CD4-positive, CD25-positive, alpha-beta regulatory T cell (primary cell): ENCODE measurements at places on chromosomes 5 and 9. TPM values are rescaled to one million over a fixed set of nuclear protein-coding genes. Genes with fewer than 3 reads are reported as not detected.

DNA sequence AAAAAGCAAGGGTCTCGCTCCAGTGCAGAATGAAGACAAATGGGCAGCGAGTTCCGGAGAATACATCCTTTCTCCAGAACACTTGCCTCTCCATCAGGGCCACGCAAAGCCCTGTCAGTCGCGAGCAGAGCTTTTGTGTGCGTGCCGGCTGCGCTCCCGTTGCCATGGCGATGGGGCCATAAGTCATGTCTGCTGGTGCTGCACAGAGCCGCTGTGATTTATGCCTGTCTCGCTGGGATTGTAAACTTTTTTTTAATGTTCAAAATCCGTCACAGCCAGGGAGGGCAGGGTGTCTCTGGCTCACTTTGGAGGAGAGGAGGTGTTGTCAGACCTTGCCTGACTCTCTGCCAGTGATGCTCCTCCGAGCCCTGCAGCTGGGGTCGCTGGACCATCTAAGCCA lies 272.7 kb downstream of the TRIM32 start:
- DNase-seq: no peak

GRCh38 chr9:78121488-78121887 lies 89.9 kb upstream of the GNAQ start:
- peak; percentile 60 for DNase-seq

DNA sequence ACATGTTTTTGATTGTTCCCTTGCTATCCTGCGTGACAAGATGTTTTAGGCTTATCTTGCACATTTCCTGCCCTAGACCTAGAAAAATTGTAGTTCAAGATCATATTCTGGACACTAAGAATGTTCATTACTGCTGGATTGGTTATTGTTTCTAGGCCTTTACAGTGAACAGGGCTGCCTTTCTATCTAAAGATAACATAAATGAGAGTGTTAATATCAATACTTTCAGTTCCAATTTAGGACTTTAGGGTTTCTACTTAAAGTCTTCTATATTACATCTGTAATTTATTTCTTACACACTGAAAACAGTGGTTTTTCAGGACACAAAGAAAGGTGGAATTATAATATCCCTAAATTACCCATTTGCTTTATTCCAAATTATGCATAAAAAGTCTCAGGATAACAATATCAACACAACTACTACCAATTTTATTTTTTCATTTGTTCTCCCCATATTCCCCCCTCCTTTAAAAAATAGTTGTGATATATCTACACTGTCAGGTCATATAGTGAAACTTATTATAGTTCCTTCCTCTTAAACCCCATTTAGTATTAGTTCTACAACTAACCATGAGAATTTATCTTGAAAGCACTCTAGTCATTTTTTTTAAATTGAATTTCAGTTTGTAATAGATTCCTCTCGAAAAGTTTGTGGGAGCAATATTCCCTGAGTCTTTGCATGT lies 293.9 kb upstream of the RIOK2 start:
- no peak for DNase-seq

GRCh38 chr5:159781626-159782157 lies 134.6 kb upstream of the ADRA1B start:
- DNase-seq: no peak

DNA sequence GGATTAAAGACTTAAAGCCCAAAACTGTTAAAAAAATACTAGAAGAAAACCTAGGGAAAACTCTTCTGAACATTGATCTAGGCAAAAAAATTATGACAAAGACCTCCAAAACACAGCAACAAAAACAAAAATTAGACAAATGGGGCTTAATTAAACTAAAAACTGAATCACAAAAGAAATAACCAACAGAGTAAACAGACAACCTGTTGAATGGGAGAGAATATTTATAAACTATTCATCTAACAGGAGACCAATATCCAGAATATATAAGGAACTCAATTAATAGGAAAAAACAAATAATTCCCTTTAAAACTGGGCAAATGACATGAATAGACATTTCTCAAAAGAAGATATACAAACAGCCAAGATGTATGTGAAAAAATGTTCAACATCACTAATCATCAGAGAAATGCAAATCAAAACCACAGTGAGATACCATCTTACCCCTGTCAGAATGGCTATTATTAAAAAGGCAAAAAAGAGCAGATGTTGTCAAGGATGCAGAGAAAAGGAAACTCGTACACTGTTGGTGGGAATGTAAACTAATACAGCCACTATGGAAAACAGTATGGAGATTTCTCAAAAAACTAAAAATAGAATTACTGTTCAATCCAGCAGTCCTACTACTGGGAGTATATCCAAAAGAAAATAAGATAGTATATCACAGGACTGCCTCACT lies 50.2 kb upstream of the TLX3 start:
- no peak for DNase-seq

GRCh38 chr5:44497606-44498005 lies 108.4 kb upstream of the FGF10 start:
- no peak for DNase-seq

DNA sequence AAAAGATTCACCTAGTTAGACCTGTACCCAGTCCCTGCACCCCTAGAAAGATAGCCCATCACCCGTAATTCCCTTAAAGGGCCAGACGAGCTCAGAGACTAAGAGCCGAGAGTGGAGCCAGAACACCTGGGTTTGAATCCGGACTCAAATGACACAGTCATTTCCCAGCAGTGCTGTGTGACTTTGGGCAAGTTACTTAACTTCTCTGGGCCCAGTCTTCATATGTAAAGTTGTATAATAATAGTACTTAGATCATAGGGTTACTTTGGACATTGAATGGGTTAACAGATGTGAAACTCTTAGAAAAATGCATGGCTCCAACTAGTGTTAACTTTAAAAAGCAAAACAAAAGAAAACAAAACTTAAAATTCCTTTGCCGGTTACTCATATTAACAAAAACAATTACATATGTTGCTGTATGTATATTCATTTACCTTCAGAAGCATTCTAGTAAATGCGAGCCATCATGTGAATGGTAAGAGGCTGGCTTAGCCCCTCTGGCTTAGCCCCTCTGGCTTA lies 40.4 kb upstream of the RASGRF2 start:
- no peak for DNase-seq

GRCh38 chr9:94150279-94150828 lies 66.1 kb downstream of the PTPDC1 start:
- no peak for DNase-seq

DNA sequence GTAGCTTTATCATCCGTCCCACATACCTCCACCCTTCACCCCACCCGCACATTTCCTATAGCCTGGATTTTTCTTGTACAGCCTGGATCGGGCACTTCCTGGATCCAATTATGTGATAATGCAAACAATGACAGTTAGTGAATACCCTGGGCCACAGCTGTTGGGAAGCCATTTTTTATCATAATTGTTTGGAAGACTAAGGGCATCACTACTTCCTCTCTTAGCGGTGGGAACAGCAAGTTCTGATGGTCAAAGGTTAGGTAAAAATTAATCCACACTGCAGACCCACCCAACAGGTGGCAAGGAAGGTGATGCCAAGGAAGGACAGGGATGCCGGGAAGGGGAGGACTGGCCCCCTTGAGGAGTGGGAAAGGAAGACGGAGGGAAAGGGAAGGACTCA lies 183.7 kb downstream of the SAXO1 start:
- no peak for DNase-seq

GRCh38 chr5:91403438-91403837 lies 20.3 kb upstream of the ARRDC3 start:
- no peak for DNase-seq

GRCh38 chr5:150442699-150443080 lies 6.8 kb downstream of the RPS14 start:
- no peak for DNase-seq

DNA sequence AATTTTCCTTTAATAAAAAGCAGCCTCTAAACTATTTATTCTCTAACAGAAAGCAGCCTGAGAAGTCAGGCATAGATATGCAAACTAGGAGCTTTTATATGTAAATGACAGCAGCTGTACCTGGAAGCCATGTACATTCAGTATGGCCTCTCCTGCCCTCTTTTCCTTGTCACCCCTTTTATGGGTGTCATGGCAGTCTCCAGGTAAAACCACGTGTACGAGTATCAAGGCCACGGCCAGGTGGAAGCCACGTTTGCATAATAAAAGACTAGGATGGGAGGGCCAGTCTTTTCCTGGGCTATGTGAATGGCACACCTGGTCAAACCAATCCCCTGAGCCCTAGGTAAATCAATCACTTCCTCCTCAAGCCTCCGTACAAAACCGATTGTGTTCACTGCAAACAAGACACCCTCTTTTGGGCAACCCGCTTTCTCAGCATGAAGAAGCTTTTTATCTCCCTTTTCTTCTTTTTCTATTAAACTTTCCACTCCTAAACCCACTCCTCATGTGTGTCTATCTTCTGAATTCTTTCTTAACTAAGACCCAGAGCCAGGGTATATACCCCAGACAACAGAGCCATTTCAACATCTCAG lies 419.5 kb upstream of the CTNND2 start:
- DNase-seq: no peak

DNA sequence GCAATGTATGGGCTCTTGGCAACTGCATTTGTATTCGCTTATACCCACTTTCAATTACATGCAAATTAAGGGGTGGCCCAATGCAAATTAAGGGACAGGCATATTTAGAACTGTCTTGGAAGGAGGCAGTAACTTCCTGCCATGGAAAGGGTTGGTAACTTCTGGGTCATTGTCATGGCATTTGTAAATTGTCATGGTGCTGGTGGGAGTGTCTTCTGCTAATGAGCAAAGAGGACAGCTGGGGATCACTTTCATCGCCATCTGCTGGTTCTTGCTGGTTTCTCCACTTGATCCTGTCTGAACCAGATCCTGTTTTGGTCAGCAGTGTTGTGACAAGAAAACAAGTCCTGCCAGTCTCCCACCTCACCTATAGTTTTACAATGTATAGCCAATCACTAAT lies 23.3 kb upstream of the UGT3A2 start:
- DNase-seq: peak; percentile 37

- DNase-seq: no peak
Observed at GRCh38 chr5:139960723-139961383, 82.2 kb downstream of the NRG2 start.

GRCh38 chr5:67221487-67222242 lies 25.1 kb upstream of the CD180 start:
- DNase-seq: no peak

DNA sequence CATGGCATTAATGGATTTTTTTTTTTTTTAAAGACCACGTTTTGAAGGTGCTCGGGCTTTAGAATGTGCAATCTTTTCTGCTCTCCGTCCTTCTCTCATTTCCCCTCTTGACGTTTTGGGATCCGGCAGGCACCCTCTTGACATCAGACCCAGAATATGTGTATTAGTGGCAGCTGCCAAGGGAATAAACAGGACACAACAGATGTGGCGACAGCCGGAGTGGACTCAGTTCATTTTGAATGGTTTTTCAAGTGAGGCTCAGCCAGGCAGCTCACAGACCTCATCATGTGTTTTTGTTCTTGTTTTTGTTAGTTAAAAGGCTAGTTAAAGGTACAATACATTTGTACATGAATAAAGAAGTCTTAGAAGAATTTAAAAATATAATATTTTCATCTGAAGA lies 365.0 kb upstream of the SEMA6A start:
- no peak for DNase-seq

- DNase-seq: no peak
Observed at GRCh38 chr5:132414634-132415378, 45.3 kb downstream of the SLC22A5 start.

CCT5 gene
- 65.1 TPM for total RNA-seq

PHF24 gene
- not detected for total RNA-seq

TEX48 gene
- total RNA-seq: not detected

PLAC8L1 gene
- total RNA-seq: 0.67 TPM
